ENCODE measurements at places on chromosomes 11 and 22.

DNA sequence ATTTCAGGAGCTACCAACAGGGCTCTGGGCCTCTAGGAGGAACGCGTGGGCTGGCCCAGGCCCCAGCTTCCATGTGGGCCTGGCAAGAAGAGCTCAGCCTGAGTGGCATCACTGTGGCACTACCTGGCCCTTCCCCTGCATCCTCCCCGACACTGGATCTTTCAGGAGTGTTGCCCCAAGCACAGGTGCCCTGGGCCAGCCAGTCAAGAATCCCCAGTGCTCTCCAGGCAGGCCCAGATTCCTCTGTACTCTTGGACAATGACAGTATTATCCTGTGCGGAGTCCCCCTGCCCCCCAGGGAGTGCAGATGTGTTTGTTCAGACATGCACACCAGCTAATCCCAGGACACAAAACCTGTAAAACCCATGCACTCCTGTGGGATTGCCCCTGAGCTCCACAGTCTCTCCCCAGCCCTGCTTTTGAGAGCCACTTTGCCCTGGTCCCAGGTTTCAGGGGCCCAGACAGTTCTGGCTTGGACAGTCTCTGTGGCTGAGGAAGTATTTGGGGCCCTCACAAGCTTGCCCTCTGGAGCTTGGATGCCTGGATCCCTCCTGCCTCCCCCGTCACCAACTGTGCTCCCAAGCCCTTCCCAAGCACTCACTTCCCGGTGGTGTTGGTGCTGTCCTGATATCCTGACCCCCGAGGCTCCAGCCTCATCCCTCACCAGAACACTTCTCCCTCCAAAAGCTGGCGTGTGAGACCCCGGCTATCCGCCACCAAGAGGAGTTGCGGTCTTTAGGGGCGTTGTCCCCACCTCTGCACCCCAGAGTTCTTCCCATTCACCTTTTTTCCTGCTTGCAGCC is 39.9 kb downstream of the KCNC1 start:
- DNase-seq, result no peak

DNA sequence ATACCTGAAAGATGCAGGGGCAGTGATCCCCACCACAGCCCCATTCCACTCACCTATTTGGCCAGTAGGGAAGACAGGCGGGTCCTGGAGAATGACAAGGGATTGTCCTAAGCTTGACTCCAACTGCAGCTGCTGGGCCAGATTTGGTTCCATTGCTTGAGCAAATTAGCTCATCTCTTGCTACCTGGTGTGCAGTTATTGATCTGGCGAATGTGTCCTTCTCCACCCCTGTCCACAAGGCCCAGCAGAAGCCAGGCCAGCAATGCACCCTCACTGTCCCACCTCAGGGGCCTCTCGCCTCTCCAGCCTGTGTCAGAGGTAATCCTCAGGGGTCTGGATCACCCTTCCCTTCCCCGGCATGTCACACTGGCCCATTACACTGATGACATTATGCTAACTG is 23.3 kb downstream of the TSPAN32 start:
- DNase-seq, result no peak

DNA sequence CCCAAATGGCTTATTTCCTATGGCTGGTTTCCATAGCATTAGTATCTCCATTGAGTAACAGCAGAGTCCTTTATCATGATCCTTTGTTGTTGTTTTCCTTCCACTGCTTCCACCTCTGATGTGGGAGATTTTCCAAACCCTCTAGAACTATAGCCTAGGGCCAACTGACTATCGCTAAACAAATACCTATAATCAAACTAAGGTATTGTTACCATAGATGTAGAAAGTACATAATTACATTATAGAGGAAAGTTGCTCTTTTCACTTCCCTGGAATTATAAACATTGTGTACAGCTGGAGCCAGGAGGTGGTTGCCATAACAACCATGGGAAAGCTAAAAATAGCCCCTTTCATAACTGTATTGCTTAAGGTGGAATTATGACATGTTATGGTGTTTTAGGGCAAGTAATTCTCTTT is 47.0 kb upstream of the ALKBH3 start:
- DNase-seq, result no peak

- no peak for DNase-seq
Observed at GRCh38 chr11:85705800-85706199, 19.8 kb upstream of the CCDC89 start.

DNA sequence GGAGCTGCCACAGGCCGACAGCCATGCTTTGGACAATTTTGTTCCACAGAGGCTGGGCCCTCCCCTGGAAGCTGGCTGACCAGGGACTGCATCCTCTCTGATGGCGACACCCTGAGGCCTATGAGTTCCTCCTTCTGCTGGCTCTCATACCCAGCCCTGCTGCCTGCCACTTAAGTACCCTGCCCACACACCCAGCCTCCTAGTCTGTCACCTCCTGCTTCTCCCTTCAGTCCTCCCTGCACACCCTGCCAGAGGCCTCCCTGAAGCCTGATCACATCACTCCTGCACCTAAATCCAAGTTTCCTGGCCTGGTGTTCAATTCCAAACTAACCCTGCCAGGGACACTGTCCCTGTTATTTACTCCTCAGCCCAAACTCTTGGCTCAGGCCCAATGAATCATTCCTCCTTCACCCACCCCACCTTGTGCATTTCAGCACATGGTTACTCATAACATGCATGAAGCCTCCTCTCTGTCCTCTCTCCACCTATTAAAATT is 136.7 kb upstream of the NECTIN1 start:
- DNase-seq, result no peak

- DNase-seq, result no peak
Observed at GRCh38 chr11:126564566-126564965, 209.1 kb downstream of the ST3GAL4 start.

DNA sequence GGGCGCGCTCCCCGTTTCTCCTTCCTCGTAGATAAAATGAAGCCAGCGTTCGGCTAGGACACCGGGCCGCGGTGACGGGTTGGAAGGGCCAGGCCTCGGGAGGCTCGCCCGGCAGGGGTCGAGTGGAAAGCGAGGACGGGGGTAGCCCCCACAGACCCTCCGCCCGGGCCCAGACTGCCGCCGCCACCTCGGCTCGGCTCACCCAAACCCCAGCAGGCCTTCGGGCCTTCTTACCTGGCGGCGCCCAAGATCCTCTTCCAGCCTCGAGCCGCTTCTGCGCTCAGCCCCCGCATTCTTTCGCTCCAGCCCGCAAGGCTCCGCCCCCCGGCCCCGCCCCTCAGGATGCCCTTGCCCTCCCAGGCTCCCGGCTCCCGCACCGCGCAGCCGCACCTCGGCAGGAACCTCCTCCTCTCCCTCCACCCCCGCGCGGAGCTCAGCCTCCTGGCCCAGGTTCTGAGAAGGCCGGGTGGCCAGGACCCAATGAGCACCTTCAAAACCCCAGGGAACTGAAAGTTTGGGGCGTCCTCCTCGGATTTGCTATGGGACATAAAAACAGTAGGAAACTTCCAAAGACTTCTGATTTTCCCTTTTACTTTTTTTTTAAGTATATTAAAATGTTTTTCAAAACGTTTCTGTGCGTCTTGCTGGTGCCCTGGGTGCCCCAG is at the start of gene CD59:
CD59 (minus strand) TSS at position 276 of the 665 bp plus-strand sequence. CDS start 13,978 bp downstream, outside the sequence.
- peak; percentile 89 for DNase-seq

- peak; percentile 69 for DNase-seq
Observed at GRCh38 chr11:8099291-8099899, 18.4 kb downstream of the TUB start.

DNA sequence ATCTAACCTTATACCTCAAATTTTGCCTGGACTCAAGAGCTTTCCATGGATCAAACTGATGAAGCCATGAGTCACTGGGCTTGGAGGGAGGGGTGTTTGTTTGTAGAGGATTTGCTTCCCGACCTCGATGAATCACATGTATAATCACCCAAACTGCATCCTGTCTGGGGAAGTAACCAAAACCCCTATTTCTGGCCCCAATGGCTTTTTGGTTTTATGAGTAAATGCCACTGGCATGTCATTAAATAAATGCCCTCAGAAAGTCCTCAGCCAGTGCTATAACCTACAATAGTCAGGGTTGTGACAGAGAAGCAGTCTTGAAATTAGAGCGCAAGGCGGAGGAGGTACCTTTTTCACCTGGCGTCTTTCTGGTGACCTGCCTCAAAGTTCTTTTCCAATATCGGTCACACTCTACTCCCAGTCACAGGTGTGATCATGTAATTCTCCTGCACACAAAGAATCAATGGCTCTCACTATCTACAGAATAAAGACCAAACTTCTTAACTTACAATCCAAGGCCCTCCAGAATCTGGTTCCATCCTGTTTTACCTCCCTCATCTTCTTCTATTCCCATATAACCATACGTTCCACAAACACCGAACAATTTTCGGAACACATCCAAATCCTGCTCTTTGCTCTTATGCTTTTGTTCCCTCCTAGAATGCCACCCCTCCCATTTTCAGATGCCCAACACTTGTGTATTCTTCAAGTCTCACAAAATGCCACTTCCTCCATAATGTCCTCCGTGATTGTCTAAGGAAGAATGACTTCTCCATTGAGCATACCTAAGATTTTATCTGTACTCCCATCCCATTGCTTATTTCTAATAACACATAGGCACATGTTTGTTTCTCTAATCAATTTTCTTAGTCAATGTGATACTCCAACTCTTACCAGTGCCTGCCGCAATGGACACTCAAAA is 81.3 kb upstream of the BLID start:
- no peak for DNase-seq

DNA sequence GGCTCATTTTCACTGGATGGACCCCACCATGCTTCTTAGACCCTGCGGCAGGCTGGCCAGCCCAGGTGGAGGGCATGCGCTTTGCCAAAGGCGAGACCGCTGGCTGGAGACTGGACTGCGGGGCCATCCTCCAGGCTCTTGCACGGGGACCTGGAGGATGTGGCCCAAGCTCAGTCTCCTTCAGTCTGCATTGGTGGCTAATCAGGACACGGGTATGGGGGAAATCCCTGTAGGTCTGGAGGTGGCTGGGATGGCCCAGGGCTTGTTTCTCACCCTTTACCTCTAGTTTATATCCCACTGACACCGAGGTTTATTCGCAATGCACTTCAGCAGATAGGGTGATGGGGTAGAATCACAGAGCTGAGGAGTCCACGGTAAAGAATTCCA is 45.0 kb downstream of the BCR start:
- DNase-seq, result no peak

- DNase-seq, result no peak
Observed at GRCh38 chr11:62860835-62861563, 19.7 kb upstream of the SLC3A2 start.

- DNase-seq, result no peak
Observed at GRCh38 chr11:77083566-77084245, 16.9 kb downstream of the CAPN5 start.

DNA sequence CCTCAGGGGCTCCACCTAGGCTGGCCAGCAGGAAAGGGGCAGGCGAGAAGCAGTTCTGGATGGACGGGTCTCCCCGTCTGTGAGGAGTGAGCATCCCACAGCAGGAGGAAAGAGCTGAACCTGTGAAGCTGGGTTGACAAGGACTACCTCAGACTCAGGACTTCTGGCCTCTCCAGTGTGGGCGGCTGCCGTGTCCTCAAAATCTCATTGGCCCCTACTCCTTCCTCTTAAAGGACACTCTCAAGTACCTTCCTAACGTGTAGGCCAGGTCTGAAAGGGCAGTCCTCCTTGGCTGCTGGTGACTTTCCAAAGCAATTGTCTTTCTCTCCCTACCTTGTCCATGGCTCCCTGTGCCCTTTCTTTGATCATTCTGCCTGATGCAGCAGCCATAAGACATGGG is 107.0 kb upstream of the AKIP1 start:
- DNase-seq, result no peak

DNA sequence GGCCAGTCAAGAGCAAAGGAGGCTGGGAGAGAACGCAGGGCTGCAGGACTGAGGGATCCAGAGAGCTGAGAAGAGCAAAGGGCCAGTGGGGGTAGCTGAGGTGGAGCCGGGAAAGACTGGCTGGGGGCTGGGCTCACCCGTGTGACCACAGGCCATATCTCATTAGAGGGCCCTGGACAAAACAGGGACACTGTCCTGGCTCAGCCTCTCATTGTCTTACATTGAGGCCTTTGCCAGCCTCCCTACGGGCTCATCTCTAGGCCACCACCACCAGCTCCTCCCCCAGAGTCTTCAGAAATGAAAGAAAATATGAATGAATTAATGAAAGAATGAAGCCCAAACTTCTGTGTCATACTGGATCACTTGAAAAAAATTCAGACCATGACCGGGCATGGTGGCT is 9.2 kb downstream of the RAB36 start:
- DNase-seq, result no peak

All from CD4-positive, alpha-beta T cell treated with Interleukin-2 at 100 ng/mL for 4 hours (primary cell).